ENCODE measurements at places on chromosomes 5 and 9.

DNA sequence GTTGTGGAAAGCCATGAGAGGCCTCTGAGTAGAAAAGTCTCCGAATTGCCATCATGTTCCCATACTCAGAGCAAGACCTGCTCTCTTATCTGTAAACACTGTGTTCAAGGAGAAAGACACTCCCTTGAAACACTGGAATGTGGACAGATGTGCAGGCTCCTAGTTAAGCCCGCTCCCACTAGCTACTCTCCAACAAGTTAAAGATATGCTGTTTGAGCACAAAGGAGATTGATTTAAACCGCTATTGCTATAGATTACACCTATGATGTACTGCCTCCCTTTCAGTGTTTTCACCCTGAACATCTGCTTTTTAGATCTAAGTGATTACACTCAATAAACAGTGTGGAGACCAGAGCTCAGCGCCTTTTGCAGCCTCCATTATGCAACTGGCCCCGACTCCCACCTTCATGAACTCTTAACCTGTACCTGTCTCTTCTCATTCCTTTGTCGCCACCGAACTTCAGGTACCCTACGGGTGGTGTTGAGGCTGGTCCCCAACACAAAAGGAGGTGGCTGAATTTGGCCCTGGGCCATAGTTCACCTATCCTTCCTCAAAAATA is 47.5 kb downstream of the TMEM245 start:
- DNase-seq, result no peak

- no peak for DNase-seq
Observed at GRCh38 chr5:52685971-52686370, 101.7 kb upstream of the ITGA1 start.

- DNase-seq, result no peak
Observed at GRCh38 chr5:143717400-143717799, 94.6 kb upstream of the HMHB1 start.

DNA sequence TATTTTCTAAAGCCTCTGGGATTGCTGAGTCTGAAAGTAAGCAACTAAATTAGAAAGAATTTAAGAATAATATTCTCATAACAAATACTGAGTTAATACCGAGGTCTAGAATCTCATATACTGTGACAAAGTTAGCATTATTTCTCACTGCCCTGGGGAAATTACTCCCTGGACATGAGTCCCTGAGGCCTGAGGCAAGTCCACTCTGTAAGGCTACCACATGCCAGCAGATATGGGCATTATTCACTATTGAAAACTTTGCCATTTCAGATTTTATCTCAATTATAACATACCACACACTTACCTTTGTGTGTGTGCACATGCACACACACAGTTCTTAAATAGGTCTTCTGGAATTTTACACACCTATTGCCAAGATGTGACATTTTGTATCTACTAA is 22.9 kb downstream of the ELL2 start:
- no peak for DNase-seq
